ENCODE measurements at places on chromosomes 5 and 9. TPM values are rescaled to one million over a fixed set of nuclear protein-coding genes. Genes with fewer than 3 reads are reported as not detected.
A peak's percentile ranks its signal among the peaks of the same experiment; 100 is the strongest.

DNA sequence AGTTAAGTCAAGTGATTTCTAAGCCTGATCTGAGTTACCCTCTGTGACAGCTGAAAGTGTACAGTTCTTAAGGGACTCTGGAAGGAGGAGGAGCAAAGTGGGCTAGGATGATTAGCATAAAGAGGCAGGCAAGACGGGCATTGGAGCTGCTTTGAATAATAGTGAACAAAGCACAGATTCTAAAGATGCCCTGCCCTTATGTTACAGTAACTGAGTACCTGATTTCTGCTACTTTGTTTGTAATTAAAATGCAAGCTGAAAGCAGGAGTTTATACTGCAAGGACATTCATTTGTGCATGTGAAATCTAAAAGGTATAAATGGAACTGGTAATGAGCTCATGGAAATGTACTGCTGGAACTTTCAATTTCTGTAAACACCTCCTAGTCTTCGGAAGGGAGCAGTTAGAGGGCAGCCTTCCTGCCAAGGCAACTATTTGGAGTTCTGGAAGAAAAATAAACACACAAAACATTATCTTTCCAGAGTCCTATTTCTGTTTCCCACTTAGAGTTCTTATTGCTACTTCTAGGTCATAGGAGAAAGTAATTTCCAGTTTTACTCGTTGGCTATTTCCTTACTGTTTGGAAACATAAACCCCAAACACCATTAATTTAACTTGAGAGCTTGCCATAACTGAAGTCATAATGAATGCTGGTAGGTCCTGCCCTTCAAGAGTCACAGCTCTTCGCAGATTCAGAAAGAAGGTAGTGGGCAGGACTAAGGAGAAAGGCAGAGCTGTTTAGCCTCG lies at the start of gene RANBP3L:
Gene RANBP3L (minus strand): TSS at position 45 of the 746 bp plus-strand sequence. CDS start 486 bp downstream, outside the sequence.
- H3K27me3 ChIP-seq: no peaks in the 10 kb centered on the region
- no peak for DNase-seq
- no peak within 1 kb of the TSS for H3K27ac ChIP-seq

DNA sequence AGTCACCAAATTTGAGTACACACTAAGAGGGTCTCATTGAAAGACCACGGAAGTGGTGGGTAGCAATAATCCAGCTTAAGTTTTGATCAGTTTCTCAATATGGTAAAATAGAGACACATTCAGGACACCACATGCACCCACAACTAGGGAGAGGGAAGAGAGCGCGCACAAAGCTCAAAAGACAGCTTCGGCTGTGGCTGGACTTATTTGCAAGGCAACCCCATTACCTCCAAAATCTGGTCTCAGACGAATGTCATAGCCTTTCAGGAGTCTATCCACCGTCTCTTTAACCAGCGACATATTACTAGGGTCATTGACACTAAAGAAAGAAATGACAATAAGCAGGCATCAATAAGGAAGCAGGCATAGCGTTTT lies 443 bp downstream of the GABRB2 start:
- peak overlapping the region; percentile 87 for H3K4me3 ChIP-seq
- peaks cover 4% of the 10 kb centered on the region for H3K36me3 ChIP-seq
- H3K27me3 ChIP-seq: peaks cover 30% of the 10 kb centered on the region
- peaks cover 7% of the 10 kb centered on the region for H3K4me1 ChIP-seq
- no peak overlapping the region for H3K27ac ChIP-seq

DNA sequence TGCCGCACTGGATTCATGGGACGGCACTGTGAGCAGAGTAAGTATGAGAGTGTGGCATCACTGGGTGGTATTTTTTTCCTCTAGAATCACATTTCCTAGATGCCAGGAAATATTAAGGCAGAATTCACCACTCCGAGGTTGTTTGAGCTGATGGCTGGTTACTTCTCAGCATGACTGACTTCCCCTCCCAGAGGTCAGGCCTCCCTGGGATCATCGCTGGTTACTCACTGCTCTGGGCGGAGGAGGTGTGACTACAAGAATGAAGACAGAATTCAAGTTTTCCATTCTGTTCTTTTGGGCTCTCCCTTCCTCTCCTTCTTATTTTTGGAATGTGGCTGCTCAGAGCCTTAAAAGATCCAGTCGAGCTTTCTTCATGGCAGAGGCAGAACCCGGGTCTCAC lies 76.6 kb upstream of the PRRC1 start:
- H3K4me3 ChIP-seq: no peak overlapping the region
- H3K36me3 ChIP-seq: no peaks in the 10 kb centered on the region
- H3K27me3 ChIP-seq: no peaks in the 10 kb centered on the region
- no peaks in the 10 kb centered on the region for H3K4me1 ChIP-seq
- no peak overlapping the region for H3K27ac ChIP-seq

DNA sequence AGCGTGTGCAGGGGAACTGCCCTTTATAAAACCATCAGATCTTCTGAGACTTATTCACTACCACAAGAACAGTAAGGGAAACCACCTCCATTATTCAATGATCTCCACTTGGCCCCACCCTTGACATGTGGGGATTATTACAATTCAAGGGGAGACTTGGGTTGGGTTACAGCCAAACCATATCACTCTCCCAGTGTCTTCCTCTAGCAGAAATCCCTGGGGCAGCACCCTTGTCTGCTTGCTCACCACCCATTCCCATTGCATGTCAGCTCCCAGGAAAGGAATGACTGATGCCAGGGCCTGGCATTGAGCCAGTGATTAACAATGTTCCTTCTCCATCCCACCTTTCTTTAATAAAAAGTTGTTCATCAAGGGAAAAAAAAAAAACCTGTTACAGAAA lies 199.0 kb downstream of the IRX1 start:
- no peak for DNase-seq
- H3K4me1 ChIP-seq: no peaks in the 10 kb centered on the region
- no peak overlapping the region for H3K27ac ChIP-seq
- H3K36me3 ChIP-seq: no peaks in the 10 kb centered on the region
- no peak overlapping the region for H3K4me3 ChIP-seq
- H3K27me3 ChIP-seq: no peaks in the 10 kb centered on the region

GRCh38 chr5:167296661-167297060 lies 994.8 kb upstream of the WWC1 start:
- H3K27me3 ChIP-seq: no peaks in the 10 kb centered on the region
- H3K4me1 ChIP-seq: no peaks in the 10 kb centered on the region
- H3K36me3 ChIP-seq: no peaks in the 10 kb centered on the region
- DNase-seq: no peak
- H3K4me3 ChIP-seq: no peak overlapping the region

CNTNAP3B gene
- total RNA-seq: 5.8 TPM

- no peak overlapping the region for H3K27ac ChIP-seq
- no peaks in the 10 kb centered on the region for H3K27me3 ChIP-seq
- no peaks in the 10 kb centered on the region for H3K36me3 ChIP-seq
- no peak overlapping the region for H3K4me3 ChIP-seq
- H3K4me1 ChIP-seq: no peaks in the 10 kb centered on the region
Observed at GRCh38 chr5:120096413-120096812, 367.7 kb upstream of the PRR16 start.

- peaks cover 18% of the 10 kb centered on the region for H3K27me3 ChIP-seq
- no peak for DNase-seq
- H3K4me1 ChIP-seq: peaks cover 4% of the 10 kb centered on the region
- H3K27ac ChIP-seq: no peak overlapping the region
- no peaks in the 10 kb centered on the region for H3K36me3 ChIP-seq
Observed at GRCh38 chr9:14358523-14358922, 44.6 kb upstream of the NFIB start.

DNA sequence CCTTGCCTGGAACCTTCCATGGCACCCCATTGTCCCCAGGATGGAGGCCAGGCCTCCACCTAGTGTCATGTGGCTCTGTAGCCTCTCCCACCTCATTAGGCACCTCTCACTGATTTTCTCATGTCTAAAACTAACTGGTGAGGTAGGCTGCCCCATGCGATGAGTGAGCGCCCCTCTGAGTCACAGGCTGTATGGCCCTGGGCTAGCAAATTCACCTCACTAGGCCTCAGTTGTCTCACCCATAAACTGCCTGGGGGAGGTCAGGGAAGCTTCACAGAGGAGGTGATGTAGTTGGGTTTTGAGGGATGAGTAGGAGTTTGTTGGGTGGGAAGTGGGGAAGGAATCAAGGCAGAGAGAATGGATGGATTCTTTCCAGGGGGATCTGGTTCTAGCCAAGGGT lies 8.8 kb downstream of the RXRA start:
- H3K27ac ChIP-seq: no peak overlapping the region
- no peak overlapping the region for H3K4me3 ChIP-seq
- no peaks in the 10 kb centered on the region for H3K36me3 ChIP-seq
- H3K27me3 ChIP-seq: no peaks in the 10 kb centered on the region
- H3K4me1 ChIP-seq: peaks cover 14% of the 10 kb centered on the region

DNA sequence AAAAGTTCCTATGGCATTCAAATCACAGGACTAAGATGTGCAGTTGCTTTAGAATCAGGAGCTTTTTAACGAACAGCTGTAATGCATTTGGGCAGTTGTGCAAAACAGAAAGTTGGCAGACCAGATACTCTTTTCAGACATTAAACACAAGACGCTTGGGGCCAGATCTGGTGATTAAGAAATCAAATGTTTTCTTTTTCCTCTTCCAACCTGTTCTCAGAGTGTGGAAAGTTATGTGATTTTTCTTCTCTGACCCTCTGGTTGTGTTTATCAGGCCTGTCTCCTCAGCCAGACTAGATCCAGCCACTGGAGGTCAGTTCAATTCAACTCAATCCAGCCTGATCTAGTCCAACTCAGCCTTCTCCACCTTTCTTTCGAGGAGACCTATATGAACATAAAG lies 298.5 kb upstream of the PCSK5 start:
- H3K27ac ChIP-seq: no peak overlapping the region
- no peaks in the 10 kb centered on the region for H3K36me3 ChIP-seq
- no peaks in the 10 kb centered on the region for H3K27me3 ChIP-seq
- DNase-seq: no peak

SPEF2 gene
- 3.3 TPM for total RNA-seq

BHMT2 gene
- total RNA-seq: not detected

- no peaks in the 10 kb centered on the region for H3K4me1 ChIP-seq
- H3K27ac ChIP-seq: peak within 1 kb of the TSS; percentile 90
- DNase-seq: peak; percentile 97
- H3K36me3 ChIP-seq: peaks cover 33% of the 10 kb centered on the region
Observed at GRCh38 chr5:181260720-181261319, at the start of gene TRIM52. TSS of gene TRIM52 (minus strand) at chr5:181261143. CDS start at chr5:181260813, 330 bp downstream.

TMEM174 gene
- not detected for total RNA-seq

ANKRD34B gene
- 0.09 TPM for total RNA-seq

DNA sequence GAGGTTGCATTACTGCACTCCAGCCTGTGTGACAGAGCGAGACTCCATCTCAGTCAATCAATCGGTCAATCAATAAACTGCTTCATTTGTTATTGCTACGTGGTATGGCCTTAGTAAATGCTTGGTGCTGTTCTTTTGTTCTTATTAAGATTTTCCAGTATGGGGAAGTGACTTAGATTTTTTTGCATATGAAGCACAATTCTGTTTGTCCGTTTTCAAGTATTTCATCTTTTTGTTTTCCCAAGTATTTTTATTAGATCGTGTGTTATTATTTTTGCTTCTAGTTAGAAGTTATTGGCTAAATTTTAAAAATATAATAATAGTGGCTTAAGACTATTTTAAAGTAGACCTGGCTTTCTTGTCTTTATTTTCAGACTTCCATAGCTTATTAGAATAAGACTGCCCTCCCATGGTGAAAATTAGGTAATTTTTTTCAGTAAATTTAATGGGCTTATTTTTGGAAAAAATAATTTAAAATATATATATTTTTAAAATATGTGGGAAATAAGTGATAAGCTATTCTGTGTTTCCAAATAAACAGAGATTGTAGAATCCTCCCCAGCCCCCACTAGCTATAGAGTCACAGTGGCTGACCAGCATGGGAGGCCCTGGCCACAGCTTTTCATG lies 14.7 kb upstream of the OMD start:
- H3K4me3 ChIP-seq: no peak overlapping the region
- H3K36me3 ChIP-seq: no peaks in the 10 kb centered on the region

FOXD4L6 gene
- not detected for total RNA-seq

DNA sequence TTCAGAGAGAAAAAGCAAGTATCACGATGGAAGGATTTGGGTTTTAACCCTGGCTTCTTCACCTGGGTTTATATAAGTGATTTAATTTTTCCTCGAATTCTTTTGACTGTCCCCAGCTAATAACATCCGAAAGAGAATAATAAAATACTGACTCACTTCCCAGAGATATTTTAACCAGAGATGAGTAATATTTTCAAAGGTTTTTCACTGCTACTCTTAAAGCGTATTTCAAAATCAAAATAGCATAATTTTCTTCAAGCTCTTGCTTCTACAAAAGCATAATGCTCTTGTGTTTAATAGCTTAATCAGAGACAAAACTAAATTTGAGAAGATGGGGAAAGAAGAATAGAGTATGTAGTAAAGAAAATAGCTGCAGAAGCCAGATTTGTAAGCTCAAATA lies 215.2 kb upstream of the PTGER4 start:
- H3K27me3 ChIP-seq: no peaks in the 10 kb centered on the region
- H3K36me3 ChIP-seq: no peaks in the 10 kb centered on the region
- DNase-seq: no peak
- no peak overlapping the region for H3K27ac ChIP-seq
- H3K4me1 ChIP-seq: no peaks in the 10 kb centered on the region

GRCh38 chr9:103799959-103800358 lies 294.1 kb upstream of the SMC2 start:
- H3K27me3 ChIP-seq: no peaks in the 10 kb centered on the region
- no peak overlapping the region for H3K4me3 ChIP-seq
- H3K27ac ChIP-seq: no peak overlapping the region
- no peak for DNase-seq
- no peaks in the 10 kb centered on the region for H3K4me1 ChIP-seq

DNA sequence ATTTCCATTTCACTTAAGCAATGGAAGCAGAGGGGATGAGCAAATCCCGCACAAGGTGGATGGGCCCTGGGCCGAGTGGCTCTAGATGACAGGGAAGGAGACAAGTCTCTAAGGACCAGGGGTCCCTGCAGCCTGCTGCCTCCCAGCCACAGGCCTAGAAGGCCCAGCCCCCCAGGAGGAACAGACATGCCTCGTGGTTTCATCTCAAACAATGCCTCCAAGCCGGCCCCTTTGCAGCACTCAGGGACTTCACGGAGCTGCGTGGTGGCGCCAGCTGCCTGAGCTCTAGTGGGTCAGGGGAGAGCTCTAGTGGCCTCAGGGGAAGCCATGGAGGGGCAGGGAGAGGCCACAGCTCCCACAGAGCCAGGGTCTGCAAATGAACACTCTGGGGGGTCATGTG lies 48.8 kb downstream of the HABP4 start:
- no peaks in the 10 kb centered on the region for H3K4me1 ChIP-seq
- H3K27me3 ChIP-seq: no peaks in the 10 kb centered on the region
- H3K36me3 ChIP-seq: no peaks in the 10 kb centered on the region

GRCh38 chr5:85293145-85293785 lies 908.6 kb upstream of the EDIL3 start:
- no peaks in the 10 kb centered on the region for H3K4me1 ChIP-seq
- H3K36me3 ChIP-seq: no peaks in the 10 kb centered on the region
- no peaks in the 10 kb centered on the region for H3K27me3 ChIP-seq
- H3K4me3 ChIP-seq: no peak overlapping the region
- no peak overlapping the region for H3K27ac ChIP-seq

PCDHGA12 gene
- total RNA-seq: 1.2 TPM

FGFR4 gene
- total RNA-seq: 130 TPM

DNA sequence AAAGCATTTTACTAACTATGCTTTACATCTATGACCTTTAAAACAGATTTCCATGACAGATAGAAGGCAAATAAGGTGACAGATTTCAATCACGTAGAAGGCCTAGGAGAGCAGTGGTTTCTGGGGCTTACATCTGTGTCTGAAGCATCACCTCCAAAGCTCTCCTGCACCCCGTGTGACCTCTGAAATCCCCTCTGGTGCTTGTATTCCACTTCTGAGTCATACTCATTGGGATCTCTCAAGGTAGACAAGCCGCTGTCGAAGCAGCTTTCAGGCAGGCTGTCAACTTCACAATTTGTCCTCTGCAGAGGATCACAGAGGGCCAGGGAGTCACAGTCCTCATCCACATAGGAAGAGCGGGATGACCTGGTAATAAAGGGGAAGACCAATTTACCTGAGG lies 62.2 kb downstream of the RASEF start:
- H3K4me3 ChIP-seq: no peak overlapping the region
- H3K4me1 ChIP-seq: no peaks in the 10 kb centered on the region
- no peak for DNase-seq
- no peaks in the 10 kb centered on the region for H3K27me3 ChIP-seq
- no peak overlapping the region for H3K27ac ChIP-seq

IFNA21 gene
- total RNA-seq: not detected

Measured in endodermal cell (in vitro differentiated cells).